ENCODE measurements at places on chromosomes 12 and 14.

DNA sequence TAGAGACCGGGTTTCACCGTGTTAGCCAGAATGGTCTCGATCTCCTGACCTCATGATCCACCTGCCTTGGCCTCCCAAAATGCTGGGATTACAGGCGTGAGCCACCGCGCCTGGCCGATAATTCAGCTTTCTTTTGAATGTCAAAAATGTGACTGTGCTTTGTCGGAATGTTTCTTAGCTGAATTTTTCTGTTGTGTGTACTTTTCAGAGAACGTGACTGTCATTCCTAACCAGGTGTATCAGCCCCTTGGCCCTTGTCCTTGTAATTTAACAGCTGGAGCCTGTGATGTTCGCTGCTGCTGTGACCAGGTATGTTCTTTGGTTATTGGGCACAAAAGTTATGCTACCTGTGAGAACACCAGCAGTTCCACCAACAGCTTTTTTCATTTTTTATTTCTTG is 8.1 kb downstream of the TCTN2 start:
- no peak overlapping the region for H3K4me3 ChIP-seq
- no peaks in the 10 kb centered on the region for H3K4me1 ChIP-seq
- no peaks in the 10 kb centered on the region for H3K27me3 ChIP-seq

DNA sequence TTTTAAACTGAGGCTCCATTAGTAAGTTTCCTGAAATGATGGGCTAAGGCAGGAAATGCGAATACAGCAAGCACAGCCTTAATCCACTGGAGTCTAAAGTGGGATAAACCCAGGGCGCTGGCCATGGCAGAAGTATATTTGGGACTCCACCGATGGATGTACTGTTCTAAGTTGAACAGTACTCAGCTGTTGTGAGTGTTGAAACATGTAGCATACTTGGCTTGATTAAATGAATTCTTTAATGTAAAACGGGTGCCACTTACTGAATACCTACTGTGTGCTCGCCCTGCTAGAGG is 996 bp downstream of the SSPN start:
- peak overlapping the region; percentile 34 for H3K4me3 ChIP-seq
- peaks cover 24% of the 10 kb centered on the region for H3K27me3 ChIP-seq
- ATAC-seq, result no peak
- H3K27ac ChIP-seq, result no peak overlapping the region

- H3K36me3 ChIP-seq, result no peaks in the 10 kb centered on the region
- peak overlapping the region; percentile 89 for H3K27ac ChIP-seq
- peaks cover 20% of the 10 kb centered on the region for H3K27me3 ChIP-seq
- H3K4me3 ChIP-seq, result peak overlapping the region; percentile 67
- H3K4me1 ChIP-seq, result peaks cover 29% of the 10 kb centered on the region
Measured at GRCh38 chr12:51829011-51829481, 19.5 kb downstream of the FIGNL2 start.

DNA sequence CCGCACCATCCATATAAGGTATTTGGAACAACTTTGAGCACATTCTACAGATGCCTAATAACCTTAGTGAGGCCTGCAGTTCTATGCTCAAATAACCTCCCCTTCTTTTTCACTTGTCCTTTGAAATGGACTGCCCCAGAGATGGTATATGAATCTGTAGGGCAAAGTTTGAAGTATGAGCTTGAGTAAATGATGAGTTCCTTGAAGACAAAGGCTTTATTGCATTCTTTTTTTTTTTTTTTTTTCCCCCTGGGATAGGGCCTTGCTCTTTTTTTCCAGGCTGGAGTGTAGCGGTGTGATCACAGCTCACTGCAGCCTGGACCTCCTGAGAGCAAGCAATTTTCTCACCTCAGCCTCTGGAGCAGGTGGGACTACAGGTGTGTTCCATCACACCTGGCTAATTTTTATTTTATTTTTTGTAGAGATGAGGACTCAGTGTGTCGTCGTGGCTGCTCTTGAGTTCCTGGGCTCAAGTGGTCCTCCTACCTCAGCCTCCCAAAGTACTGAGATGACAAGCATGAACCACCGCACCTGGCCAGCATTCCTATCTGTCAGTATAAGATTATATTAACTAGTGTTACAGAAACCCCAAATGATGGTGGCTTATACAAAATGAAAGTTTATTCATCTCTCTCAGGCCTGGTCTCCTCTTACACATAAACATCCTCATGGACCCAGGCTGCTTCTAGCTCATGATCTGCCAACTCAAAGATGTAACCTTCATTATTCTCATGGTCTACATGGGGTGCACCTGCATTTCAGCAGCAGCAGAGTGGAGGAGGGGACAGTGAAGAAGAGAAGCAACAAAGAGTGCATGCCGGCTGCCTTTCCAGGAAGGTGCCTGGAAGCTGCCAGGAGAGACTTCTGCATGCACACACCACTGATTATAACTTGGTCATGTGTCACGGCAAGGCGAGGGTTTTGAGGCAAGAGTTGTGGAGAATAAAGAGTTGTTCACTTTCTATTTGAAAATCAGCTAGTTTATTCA is 101.4 kb downstream of the DUSP16 start:
- peak overlapping the region; percentile 72 for H3K4me3 ChIP-seq
- no peaks in the 10 kb centered on the region for H3K27me3 ChIP-seq
- peak; percentile 43 for ATAC-seq
- H3K4me1 ChIP-seq, result peaks cover 54% of the 10 kb centered on the region

All from activated T-helper 17 cell treated with anti-CD3 and anti-CD28 coated beads, Interleukin-2, amount 50 U/mL, for 72 hours (primary cell).